ENCODE measurements at places on chromosomes 2 and 18.

- DNase-seq: no peak
These were observed 161.5 kb downstream of the ZNF521 start for GRCh38 chr18:25190472-25190871.

DNA sequence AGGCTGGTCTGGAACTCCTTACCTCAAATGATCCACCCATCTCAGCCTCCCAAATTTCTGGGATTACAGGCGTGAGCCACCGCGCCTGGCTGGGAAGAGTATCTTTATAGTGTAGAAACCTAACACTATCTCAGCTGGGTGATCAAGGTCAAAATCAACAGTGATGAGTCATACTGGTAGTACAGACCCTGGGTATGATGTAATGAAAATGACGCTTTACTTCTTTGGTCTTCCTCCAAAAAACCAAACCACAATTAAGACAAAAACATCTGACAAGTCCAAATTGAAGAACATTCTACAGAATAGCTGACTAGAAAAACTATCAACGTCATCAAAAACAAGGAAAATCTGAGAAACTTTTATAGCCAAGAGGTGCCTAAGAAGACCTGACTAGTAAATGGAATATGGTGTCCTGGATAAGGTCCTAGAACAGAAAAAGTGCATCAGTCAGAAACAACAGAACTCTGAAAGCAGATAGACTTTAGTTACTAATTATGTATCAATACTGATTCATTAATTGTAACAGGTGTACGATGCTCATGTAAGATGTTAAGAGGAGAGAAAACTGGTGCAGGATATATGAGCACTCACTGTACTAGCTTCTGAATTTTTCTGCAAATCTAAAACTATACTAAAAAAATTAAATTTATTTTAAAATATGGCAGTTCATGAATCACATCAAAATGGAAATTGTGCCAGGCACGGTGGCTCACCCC lies 25.4 kb downstream of the PDCL3 start:
- DNase-seq: peak; percentile 32

DNA sequence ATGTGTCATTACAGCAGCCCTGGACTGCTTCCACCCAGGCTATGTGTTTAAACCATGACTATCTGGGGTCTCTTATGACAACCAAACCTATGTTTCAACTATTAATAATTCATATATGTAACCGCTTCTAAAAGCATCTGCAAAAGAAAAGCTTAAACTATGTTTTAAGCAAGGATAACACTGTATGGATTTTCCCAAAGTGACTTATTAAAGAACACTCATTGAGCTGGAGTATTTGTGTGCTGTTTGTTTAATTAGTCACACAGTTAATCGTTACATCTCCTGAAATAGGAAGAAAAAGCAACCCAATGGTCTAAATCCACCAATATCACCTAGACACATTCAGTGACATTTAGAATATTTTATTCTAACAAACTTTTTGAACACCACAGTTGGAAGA lies 51.3 kb downstream of the TMEM163 start:
- DNase-seq: no peak

GRCh38 chr18:59559528-59559927 lies 137.7 kb downstream of the CCBE1 start:
- no peak for DNase-seq

DNA sequence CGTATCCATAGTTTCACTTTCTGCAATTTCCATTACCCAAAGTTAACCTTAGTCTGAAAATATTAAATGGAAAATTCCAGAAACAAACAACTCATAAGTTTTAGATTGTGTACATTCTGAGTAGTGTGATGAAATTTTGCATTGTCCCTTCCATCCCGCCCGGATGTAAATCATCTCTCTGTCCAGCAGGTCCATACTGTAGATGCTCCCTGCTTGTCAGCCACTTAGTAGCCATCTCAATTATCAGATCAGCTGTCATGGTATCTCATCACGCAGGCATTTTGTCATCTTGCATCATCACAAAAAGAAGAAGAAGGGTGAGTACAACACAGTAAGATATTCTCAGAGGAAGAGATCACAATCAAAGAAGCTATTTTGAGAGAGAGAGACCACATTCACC lies 185.0 kb upstream of the STK17B start:
- no peak for DNase-seq

GRCh38 chr2:234318361-234318760 lies 178.5 kb downstream of the ARL4C start:
- DNase-seq: no peak

GRCh38 chr18:75297731-75298130 lies 87.1 kb downstream of the TSHZ1 start:
- DNase-seq: peak; percentile 38

DNA sequence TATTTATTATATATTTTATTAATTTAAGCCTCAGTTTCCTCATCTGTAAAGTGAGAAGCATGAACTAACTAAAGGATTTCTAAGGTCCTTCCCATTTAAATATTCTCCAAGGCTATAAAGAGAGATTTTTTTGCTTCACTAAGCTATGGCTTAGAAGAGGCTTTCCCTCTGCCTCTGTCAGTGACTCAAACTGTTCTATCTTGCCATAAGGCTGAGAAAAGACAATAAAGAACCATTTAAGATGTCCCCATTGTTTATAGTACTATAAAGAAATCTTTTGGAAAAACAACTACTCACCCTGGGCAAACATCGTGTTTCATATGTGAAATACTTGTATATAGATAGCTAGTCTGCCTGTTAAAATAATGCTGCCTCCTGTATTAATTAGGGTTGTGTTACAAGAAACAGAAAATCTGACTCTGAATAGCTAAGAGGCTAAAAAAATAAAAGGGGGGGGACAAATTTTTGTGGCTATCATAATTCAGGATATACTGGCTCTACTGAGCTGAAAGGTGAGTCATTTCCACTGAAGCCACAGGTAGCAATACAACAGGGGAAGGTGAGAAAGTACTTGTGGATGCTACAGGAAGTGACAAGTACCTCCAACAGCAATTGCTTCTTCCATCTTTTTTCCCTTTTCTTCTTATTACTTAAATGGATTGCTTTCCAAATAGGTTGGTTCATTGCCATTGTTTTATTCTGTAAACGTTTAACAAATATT lies 25.4 kb downstream of the EPHA4 start:
- DNase-seq: no peak

DNA sequence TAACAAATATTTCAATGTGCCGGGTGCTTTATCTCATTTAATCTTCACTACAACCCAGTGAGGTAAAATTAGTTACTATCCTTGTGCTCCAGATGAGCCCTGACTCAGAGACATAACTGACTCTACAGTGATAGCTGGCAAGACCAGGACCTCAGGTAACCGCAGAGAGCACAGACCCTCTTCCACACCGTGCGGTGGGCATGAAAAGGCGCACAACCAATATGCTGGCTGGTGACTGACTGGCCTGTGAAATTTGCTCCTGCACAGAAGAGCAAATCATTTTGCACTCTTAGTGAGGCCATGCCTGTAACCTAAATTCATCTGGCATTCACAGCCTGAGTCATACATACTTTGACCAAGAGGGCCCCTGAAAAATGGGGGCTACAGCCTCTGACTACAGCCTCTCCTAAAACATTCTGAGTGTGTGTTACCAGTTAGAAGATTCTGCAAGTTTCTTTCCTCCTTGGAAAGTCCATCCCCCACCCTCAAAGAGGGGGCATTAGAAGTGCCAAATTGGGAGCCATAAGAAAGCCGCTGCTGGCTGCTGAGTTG lies 22.4 kb upstream of the MSGN1 start:
- DNase-seq: no peak

DNA sequence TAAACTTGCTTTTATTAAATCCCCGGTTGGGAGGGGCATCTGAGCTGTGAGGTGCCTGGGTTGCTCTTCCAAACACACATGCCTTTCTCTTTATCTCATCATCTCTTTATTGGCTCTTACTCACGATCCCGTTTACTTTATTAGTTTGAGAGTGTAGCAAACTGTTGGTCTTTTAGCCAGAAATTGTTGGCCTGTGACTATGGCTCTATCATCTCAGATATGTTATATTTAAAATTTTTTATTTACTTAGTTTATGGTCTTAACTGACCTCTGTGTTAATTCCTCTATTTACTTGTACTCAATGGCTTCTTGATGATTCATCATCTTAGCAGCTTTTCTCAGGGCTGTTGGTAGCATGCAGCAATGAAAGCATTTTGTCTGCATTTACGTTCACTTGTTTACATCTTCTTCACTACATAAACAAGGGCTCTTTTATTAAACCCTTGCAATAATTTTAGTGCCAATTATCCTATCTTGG lies 408.4 kb downstream of the HRH4 start:
- DNase-seq: peak; percentile 9

- DNase-seq: no peak
These were observed 24.8 kb downstream of the GIGYF2 start for GRCh38 chr2:232721882-232722281.

DNA sequence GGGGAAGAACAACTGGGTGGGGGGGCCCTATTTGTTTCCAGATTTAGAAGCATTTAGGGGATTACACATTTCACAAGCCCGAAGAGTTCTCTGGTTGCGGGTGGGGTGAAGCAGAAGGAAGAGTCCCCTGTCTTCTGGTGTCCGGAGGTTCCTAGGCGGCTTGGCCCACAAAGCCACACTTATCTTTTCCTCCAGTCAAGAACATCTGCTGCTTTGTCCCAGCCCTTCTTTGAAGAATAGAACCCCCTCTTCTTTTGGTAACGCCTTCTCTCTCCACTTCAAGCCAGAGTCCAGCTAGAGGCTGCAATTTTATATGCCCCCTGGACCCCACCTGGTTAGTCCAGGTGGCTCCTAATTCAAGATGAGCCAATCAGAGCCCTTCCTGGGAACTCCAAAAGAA lies 15.8 kb downstream of the BOLA3 start:
- DNase-seq: no peak

DNA sequence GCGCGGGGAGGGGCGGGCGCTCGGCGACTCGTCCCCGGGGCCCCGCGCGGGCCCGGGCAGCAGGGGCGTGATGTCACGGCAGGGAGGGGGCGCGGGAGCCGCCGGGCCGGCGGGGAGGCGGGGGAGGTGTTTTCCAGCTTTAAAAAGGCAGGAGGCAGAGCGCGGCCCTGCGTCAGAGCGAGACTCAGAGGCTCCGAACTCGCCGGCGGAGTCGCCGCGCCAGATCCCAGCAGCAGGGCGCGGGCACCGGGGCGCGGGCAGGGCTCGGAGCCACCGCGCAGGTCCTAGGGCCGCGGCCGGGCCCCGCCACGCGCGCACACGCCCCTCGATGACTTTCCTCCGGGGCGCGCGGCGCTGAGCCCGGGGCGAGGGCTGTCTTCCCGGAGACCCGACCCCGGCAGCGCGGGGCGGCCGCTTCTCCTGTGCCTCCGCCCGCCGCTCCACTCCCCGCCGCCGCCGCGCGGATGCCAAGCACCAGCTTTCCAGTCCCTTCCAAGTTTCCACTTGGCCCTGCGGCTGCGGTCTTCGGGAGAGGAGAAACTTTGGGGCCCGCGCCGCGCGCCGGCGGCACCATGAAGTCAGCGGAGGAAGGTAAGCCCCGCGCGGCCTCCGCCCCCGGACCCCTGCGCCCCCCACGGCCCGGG lies at the start of gene NFATC1:
TSS of gene NFATC1 (plus strand) at position 170 of the 644 bp plus-strand sequence. CDS start at position 465, 295 bp downstream.
- DNase-seq: peak; percentile 54

GRCh38 chr2:71798266-71799012 lies 345.1 kb downstream of the DYSF start:
- DNase-seq: no peak

DNA sequence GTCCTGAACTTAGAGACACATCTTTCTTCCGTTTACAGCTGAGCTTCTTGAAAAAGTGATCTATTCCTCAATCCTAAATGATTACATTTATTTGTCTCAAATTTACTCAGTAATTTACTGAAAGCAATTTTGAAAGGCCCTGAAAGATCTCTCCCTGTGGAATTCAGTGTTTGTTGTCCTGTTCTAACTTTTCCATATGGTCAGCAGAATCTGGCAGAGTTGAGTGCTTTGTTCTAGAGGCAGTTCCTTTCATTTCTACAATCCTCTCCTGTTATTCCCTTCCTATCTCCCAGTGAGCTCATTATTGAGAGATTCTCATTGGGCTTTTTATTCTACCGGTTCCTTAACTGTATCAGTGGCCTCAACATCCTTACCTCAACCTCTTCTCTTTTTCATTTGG lies 36.5 kb upstream of the REG3G start:
- DNase-seq: no peak

DNA sequence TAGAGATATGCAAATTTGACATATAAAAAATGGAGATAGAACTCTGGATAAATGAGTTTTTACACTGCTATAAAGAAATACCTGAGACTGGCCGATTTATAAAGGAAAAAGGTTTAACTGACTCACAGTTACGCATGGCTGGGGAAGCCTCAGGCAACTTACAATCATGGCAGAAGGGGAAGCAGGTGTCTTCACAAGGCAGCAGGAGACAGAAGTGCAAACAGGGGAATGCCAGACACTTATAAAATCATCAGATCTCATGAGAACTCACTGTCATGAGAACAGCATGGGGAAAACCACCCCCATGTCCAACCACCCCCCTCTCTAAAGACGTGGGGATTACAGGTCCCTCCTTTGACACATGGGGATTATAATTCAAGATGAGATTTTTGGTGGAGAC lies 1540.2 kb upstream of the SLC39A10 start:
- DNase-seq: no peak

DNA sequence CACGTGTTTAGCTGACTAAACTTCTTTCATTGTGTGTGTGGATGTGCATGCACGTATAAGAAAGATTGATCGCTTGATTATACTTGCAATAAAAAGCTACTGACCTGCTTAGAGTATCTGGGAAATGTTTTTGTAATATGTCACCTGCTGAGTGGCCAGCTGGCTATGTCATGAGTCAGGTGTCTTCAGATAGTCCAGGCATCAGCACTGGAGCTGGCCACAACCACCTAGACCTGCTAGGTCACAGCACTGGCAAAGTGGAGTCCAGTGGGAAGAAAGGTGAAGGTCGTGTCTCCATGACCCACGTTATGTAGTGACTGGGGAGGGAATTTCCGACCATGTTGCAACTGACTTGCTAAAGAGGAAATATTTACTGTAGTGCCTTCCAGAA lies 147.0 kb downstream of the ESCO1 start:
- DNase-seq: no peak

DNA sequence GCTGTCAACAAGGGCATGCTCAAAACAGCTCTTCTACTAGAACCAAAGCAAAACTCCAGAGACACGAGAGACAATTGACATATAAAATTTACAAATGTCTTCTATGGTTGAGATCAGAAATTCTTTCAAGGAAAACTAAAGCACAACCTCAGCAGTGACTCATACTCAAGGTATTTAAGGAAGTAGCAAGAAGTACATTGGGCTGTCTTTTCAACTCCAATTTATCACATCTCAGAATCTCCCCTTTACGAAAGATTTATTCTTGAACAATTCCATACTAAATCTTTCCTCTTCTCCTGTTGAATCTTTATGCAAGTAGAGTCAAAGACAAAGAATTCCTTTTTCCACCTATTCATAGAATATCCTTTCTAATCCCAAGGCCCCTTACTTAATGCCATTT lies 324.0 kb downstream of the IRS1 start:
- DNase-seq: peak; percentile 38

GRCh38 chr2:206296128-206296527 lies 21.7 kb downstream of the ZDBF2 start:
- DNase-seq: peak; percentile 36

DNA sequence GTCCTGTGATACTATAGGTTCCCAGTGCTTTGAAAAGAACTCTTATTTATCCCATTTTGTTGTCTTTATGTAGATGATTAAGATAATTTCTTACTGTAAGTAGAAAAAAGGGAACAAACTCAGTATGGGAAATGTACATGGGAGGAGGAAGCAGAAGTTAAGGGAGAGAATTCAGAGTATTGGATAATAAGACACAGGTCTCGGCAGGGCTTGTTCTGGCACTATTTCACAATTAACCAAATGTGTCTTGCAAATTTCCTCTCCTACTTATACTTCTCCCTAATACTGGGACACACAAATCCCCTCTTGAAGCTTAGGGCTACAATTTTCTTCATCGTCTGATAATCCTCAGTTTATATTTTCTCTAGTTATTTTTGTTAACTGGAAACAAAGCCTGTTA lies 744.0 kb downstream of the ADCYAP1 start:
- DNase-seq: no peak
